T-helper 17 cell (primary cell): ENCODE measurements at places on chromosomes 2 and 18. TPM values are rescaled to one million over a fixed set of nuclear protein-coding genes. Genes with fewer than 3 reads are reported as not detected.
A peak's percentile ranks its signal among the peaks of the same experiment; 100 is the strongest.

The TTR gene
- total RNA-seq: not detected

The FAM110C gene
- 0.26 TPM for total RNA-seq

The CCDC195 gene
- not detected for total RNA-seq

The ARHGAP28 gene
- not detected for total RNA-seq

The EDAR gene
- total RNA-seq: 0.37 TPM

The ANKRD62 gene
- total RNA-seq: not detected

The POLE4 gene
- total RNA-seq: 27.4 TPM

The DSG4 gene
- total RNA-seq: not detected

GRCh38 chr2:228407821-228408220 is 226.3 kb upstream of the SPHKAP start:
- H3K4me3 ChIP-seq: no peak overlapping the region
- no peaks in the 10 kb centered on the region for H3K36me3 ChIP-seq
- no peaks in the 10 kb centered on the region for H3K4me1 ChIP-seq

DNA sequence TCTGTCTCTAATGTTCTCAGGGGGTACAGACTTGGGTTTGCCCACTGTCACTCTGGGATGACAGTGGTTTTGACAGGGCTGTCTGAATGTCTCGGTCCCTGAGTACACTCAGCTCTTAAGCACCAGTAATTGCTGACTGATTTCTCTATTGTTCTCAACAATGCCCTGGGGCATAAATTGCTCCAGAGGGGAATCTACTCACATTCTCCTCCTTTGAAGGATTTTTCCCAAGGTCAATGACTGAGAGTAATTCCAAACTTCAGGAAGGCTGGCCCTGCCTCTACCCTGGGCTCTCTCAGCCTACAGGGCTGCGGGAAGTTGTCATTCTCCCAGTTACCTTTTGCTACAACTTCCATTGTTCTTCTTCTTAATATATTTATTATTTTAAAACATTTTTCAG is 36.5 kb downstream of the MC2R start:
- no peaks in the 10 kb centered on the region for H3K36me3 ChIP-seq
- H3K27ac ChIP-seq: no peak overlapping the region
- peaks cover 24% of the 10 kb centered on the region for H3K27me3 ChIP-seq
- no peak overlapping the region for H3K4me3 ChIP-seq
- DNase-seq: no peak
- no peaks in the 10 kb centered on the region for H3K4me1 ChIP-seq

DNA sequence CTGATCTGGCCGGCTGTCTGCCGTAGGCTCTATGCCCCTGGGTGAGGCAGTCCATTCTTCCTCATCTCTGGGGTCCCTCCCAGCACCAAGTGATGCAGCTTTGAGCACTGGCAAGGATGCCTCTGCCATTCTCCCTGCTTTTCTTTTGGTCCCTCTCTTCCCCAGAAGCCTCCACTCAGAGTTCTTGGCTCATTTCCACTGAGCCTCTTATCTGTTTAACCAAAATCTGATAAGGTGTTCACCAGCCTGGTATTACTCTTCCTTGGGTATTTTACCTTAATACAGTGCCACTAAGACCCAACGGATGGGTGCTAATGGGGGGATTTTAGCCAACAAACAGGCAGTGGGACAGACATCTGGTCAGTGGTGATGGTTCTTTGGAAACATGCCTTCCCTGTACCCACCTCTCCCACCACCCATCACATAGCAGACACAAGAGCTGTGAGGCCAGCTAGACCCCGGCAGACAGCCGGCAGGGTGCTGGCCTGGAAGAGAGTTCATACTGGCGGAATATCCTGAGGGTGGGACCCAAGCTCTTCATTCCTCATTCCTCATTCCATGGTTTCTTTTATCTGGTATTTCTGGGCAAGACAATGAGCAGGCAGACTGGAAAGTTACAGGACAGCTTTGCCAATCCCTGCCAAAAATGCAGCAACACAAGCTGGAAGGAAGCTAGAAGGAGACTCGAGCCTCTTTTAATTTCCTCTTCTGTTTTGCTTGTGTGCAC is 34.6 kb downstream of the ZBTB7C start:
- DNase-seq: no peak
- H3K4me3 ChIP-seq: no peak overlapping the region

GRCh38 chr2:153232464-153232863 is 246.1 kb downstream of the RPRM start:
- no peaks in the 10 kb centered on the region for H3K36me3 ChIP-seq
- H3K4me3 ChIP-seq: no peak overlapping the region
- no peak overlapping the region for H3K27ac ChIP-seq

DNA sequence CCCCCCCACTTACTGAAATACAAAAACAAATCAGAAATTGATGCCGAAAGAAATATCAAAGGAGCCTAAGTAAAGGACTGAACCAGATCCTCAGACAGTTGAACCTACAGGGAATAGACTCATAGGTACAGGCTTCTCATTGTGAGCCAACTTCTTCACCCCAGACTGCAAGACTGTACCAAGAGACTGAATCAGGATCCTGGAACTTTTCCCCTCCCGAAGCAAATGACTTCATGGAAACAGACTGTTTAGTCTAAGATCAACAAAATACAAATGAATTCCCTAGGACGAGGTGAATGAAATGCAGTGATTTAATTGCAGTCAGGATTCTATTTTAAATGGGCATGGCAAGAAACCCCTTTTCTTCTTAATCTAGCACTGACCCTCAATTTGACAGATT is 53.6 kb upstream of the RNF152 start:
- no peak for DNase-seq
- peaks cover 15% of the 10 kb centered on the region for H3K4me1 ChIP-seq
- peaks cover 48% of the 10 kb centered on the region for H3K27me3 ChIP-seq
- peaks cover 2% of the 10 kb centered on the region for H3K36me3 ChIP-seq
- no peak overlapping the region for H3K27ac ChIP-seq

- H3K36me3 ChIP-seq: peaks cover 2% of the 10 kb centered on the region
- H3K4me3 ChIP-seq: no peak overlapping the region
- H3K27ac ChIP-seq: no peak overlapping the region
- no peak for DNase-seq
These were observed 69.4 kb upstream of the ITPRID2 start for GRCh38 chr2:181822097-181822496.

DNA sequence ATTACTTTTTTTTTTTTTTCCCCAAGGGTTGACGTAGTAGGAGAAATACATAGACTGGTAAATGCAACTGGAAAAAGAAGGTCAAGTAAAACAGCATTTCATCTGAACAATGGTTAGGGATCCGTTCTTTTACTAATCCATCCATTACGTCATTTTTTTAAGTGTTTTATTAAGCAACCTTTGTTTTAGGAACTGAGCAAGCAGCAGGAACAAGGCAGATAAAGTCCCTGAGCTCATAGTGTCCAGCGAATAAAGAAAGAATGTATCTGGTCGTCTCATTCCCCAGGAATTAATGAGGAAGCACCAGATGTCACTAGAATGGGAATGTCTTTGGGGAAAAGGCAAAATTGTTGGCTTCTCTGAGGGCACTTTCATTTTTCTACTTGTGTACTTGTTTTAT is 842.4 kb downstream of the TDRD15 start:
- H3K4me1 ChIP-seq: no peaks in the 10 kb centered on the region
- no peak for DNase-seq
- no peak overlapping the region for H3K4me3 ChIP-seq
- H3K27me3 ChIP-seq: no peaks in the 10 kb centered on the region

DNA sequence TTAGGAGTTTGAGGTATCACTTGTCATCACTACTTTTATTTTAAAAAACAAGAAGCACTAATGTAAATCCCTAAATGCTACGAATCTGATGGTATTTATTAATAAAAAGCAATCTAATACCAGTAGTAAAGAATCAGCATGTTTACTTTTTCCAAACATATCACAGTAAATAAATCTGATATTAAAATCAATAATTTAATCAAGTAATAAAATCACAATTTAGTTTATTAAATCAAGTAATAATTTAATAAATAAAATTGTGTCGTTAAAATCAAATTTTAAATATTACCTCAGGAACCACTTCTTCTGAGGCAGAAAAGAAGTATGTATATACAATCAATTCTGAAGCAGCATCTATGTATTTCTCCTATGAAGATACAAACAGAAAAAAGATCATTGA is 18.0 kb downstream of the TMX3 start:
- H3K27me3 ChIP-seq: no peaks in the 10 kb centered on the region
- H3K4me1 ChIP-seq: peaks cover 7% of the 10 kb centered on the region
- H3K27ac ChIP-seq: no peak overlapping the region
- peaks cover 7% of the 10 kb centered on the region for H3K36me3 ChIP-seq

- H3K27ac ChIP-seq: no peak overlapping the region
- H3K27me3 ChIP-seq: no peaks in the 10 kb centered on the region
- H3K4me1 ChIP-seq: peaks cover 13% of the 10 kb centered on the region
These were observed 53.2 kb downstream of the ZAP70 start for GRCh38 chr2:97766567-97766966.

DNA sequence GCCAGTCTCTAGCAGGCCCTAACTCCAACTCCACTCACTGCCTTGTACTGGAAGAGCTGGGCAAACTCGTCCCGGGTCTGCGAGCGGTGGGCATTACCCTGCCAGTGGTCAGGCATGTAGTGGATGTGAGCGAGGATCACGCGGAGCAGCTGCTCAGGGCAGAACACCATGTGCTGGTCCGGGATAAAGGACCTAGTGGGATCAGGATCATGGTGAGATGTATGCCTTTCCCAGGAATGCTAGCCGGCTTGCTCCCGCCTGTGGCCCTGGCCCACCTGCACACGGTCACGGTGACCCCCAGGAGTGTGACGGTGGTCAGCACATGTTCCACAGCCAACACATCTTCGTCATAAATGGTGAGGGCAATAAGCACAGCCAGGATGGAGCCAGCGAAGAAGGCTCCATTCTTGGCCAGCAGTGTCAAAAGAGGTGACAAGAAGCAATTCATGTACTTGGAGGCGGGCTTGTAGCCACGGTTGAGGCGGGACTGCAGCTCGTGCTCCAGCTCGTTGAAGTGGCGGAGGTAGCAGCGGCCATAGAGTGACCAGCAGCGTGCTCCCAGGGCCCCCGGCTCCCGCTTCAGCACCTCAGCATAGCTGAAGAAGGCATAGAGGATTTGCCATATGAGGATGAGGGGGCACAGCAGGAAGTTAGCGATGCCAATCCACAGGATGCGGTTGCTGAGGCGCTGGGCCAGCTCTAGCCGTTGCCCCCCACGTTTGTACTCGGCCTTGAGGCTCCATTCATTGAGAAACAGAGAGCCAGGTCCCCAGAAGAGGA is 5.3 kb upstream of the ABCB6 start:
- H3K36me3 ChIP-seq: peaks cover 7% of the 10 kb centered on the region
- H3K4me1 ChIP-seq: peaks cover 17% of the 10 kb centered on the region
- no peak for DNase-seq
- H3K27ac ChIP-seq: peak overlapping the region; percentile 54
- no peaks in the 10 kb centered on the region for H3K27me3 ChIP-seq
